ENCODE measurements at places on chromosomes 4 and X.

DNA sequence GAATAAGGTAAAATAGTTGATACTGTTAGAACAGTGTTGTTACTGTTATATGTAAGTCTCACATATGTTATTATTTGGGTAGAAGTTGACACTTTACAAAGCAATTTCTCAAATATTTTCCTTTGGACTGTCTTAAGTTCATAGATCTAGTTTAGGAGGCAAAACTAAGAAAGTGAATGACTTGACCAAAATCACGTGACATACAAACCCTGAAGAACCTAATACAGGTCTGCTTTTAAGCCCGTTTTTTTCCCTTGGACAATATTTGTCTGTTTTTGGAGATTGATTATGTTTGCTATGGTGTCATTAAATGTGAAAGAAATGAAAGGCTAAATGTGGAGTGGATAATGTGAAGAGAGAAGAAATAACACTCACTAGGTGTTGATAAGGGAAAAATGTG lies 644.9 kb upstream of the PITX2 start:
- DNase-seq, result no peak

DNA sequence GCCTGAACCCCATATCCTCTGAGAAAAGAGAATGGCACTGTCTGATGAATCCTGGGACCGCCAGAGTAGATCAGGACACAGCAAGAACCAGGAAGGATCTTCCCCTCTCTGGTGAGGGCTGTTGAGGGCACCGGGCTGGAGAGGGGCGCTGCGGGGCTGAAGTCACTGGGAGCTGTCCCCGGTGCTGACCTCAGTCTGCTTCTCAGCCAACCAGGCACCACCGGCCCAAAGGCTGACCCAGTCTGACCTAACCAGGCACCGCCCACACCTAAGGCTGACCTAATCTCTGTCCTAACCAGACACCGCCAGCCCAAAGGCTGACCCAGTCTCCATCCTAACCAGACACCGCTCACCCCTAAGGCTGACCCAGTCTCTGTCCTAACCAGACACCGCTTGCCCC lies 82.8 kb downstream of the CPZ start:
- no peak for DNase-seq

DNA sequence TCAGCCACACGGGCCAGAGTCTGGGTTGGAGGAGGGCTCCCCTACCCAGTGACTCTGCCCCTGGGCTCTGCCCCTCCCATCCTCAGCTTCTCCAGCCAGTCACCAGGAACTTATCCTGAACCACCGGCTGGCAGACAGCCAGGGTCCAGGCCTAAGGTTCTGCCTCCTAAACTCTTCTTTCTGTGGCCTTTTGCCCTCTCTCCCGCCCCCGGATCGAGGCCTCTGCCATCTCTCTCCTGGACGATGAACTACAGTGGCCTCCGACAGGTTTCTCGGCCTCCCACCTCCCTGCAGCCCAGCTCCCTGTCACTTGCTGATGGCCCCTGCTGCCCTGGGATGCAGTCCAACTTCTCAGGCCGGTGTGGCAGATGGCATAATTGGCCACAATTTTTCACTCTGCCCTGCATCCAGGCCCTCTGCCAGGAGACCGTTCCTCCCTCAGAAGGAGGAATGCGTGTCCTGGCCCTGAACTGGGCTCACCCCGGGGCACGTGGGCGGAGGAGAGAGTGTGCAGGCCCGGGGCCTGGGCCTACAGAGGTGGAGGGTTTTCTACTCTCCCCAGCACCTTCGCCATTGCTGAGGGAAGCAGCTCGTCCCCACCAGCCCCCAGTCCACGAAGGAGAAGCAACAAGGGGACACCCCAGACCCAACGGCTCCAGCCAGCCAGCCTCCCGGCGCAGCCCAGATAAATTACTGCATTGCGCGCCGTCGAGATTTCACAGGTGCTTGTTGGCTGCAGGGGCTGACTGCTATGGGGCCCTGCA lies 81.9 kb upstream of the LRPAP1 start:
- no peak for DNase-seq

- no peak for DNase-seq
These were observed 4.2 kb downstream of the ADAMTS3 start for GRCh38 chr4:72564789-72565188.

DNA sequence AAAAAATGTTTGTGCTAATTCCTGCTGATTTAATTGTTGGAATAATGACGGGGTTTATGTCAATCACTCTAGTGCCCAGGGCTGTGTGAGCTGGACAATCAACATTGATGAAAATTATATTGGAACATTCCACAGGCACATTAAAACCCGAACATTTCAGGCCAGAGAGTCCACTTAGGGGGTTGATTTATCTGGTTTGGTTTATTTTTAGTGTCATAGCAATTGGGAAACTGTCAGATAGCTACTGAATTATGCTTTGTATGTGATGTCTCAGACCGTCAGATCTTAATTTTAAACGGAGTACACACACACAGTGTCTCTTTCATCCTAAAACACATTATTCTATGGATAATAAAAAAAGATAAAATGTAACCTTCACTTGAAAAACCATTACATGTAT lies 51.5 kb downstream of the VEGFC start:
- DNase-seq, result no peak

Data from mesothelial cell of epicardium (in vitro differentiated cells).